ENCODE measurements at places on chromosomes 4 and X.
A peak's percentile ranks its signal among the peaks of the same experiment; 100 is the strongest.

DNA sequence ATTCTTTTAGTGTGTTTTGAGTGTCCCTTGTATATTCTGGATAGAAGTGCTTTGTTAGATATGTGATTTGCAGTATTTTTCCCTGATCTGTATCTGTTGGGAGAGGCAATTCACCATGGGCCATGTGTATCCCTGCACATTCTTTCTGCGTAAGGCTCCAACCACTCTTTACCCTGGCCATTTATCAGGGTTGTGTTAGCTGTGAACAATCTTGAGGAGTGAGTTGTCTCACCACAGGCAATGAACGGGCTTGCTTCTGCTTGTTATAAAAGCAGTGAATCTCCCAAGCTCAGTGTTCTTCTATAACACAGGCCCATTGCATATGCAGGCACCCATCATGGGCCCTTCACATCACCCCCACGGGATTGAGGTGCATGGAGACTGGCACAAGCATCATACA, 18.9 kb upstream of the SMIM10 start:
- no peak for DNase-seq

GRCh38 chr4:123497340-123497739, 100.7 kb downstream of the SPRY1 start:
- DNase-seq = no peak

DNA sequence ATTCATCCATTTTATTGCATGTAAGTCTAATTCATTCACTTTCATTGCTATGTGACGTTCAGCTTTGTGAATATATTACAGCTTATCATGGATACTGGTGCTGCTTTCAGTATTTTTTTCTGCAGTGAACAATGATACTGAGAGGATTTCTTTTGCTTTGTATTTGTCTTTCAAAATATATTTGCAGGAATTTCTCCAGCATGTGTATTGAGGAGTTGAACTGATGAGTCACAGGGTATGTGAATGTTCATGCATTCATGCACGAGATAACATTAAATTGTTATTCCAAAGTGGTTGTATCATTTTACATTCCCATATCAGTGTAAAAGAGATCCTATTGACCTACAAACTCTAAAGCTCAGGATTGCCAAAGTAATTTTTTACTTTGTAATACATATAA, 283.8 kb upstream of the ARSJ start:
- DNase-seq = no peak

DNA sequence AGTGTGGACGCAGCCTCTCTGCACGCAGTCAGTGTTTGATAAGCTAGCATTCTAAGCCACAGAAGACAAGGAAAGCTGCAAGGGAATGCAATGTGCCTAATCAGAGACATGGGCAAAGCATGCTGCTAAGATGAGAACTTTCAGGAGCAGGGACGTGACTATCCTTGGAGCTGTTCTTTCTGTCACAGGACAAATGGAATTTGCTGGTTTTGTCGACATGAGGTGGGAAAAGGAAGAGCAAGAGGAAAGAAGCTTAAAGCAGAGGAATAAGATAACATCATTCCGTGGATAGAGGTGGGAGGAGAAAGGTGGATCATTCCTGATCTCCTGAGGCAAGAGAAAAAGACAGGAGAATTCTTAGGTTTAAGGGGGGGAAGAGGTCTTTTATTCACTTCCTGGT, 33.7 kb downstream of the RBM47 start:
- DNase-seq = no peak

GRCh38 chr4:667545-667925, 6.5 kb downstream of the ATP5ME start:
- DNase-seq = no peak

GRCh38 chr4:4315461-4316149, 25.6 kb downstream of the ZBTB49 start:
- DNase-seq = no peak

DNA sequence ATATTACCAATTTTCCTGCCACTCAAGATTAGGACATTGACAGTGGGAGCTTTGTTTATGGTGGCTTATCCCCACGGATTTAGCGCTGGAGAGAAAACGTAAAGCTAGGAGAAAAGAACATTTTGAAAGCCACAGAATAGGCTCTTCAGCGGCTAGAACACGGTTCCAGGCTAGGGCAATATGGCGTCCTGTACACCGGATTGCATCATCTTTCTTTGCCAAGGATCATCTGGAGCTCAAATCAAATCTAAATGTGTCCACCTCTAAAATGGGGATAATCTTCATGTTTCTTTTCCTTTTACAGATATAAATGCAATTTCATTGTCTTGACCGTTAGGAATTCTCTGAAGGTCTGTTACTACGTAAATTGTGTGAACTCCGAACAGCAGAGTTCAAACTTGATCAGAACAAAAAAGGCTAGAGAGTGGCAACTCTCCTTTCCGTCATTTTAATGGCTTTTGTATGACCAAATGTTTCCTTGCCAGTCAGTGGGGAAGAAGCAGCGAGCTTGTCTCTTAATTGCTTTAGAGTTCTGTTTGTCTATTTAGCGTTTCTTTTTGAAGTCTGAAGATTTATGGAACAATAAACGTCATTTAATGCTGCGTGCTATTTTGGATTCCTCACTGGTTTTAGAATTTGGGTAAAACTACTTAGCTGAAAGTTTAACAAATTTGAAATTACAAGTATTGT, 2.6 kb upstream of the WWC2 start:
- no peak for DNase-seq

DNA sequence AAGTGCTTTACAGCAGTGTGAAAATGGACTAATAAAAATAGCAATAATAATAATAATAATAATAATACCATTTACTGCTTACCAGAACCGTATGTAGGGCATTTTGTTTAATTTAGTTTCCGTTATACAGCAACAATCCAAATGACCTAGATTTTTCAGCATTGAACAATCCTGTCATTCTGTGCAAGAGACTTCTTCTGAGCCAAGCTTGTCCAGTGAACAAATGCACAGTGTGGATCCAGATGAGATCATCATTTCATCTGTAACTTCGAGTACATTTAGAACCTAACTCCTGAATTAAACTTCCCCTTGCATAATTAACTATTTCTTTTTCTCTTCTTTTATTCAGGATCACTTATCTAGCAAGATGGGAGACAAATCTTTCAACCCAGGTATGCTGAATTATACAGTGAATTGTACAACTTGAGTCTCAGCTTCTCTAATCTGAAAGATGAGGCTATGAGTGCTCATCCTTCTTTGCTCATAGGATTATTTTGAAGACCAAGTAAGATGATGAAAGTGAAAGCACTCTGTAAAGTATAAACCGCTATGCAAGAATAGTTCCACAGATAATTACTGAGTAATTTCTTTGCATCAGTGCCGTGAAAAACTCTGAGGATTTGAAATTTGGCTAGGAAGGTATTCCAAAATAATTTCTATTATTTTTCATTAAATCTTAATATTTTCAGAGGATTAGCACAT, 6.6 kb downstream of the CLNK start:
- no peak for DNase-seq

DNA sequence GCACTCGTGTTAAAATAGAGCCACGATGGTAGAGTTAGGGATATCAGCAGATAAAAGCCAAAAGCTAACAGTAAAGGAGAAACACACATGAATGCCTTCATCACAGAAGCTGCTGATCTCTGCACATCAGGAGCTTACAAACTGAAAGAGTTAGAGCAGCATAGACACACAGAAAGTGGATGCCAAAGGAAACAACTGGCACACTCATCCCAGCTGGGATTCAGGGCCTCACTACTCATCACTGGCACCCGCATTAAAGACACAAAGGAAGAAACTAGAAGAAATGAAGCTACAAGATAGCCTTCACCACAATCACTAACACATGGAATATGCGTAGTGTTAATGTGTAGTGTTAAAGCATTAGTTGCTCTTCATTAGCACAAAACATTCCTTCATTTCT, 156.4 kb upstream of the TBL1X start:
- DNase-seq = no peak

GRCh38 chr4:18057821-18058533, 36.4 kb upstream of the LCORL start:
- no peak for DNase-seq

DNA sequence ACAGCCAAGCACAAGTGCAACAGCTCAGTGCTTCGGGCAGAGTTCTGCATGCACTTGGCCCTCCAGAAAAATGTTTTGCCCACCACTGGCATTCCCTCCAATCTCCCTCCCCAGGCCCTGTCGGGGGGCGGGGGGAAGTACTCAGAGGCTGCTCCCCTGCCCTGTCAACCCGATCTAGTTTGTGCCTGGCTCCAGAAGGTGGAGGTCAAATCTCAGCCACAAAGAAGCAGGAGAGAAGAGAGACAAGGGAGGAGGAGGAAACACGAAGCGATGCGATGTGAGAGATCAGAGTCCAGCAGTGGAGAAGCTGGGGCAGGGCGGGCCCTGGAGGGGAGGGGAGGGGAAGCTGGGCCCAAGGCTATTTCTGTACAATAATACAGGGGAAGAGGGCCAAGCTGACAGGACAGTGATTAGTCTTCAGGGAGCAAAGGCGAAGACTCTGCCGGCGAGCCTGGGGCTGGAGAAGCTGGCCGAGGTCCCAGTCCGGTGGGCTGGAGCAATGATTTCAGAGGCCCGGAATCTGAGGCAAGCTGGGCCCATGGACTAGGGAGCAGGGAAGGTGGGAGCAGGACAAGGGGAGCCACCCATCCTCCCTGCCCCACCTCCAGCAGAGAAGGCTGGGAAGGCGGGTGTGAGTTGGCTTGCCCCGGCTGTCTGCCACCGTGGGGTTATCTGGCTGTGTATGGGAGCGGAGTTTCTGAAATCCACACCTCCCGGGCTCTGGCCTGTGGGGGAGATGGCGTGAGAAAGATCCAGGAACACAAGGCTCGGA, 167.1 kb downstream of the EFNB1 start:
- DNase-seq = peak; percentile 88

DNA sequence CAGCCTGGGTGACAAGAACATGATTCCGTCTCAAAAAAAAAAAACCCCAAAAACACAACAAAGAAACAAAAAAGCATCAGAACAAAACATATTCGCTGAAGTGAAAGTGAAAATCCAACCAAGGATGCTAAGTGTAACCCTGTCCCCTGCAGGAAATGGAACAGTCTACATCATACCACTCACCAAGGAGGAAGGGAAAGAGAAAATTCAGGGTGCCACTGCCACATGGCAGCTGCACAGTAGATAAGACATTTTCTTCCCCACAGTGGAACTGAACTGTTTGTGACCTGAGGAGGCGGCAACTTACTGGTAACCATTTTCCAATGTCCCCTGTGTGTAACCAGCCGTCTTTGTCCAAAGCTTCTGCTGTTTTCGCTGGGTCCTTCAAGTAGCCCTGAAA, 28.2 kb upstream of the CENPU start:
- no peak for DNase-seq

DNA sequence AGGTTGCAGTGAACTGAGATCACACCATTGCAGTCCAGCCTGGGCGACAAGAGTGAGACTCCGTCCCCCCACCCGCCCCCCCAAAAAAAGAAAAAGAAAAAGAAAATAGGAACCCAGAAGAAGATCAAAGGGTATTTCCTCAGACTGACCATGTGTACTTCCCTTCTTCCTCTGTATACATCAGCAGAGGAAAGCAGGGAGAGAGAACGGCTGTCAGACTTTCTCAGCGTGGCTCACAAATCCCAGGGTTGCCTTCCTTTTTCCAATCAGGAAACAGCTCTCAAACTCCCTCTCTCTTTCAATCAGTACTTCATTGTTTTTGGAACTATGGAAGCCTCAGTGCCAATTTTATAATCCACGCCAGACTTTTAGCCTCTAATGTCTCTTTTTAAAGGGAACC, 59.1 kb downstream of the CHRNA9 start:
- DNase-seq = no peak

GRCh38 chr4:108006361-108006760, 16.7 kb downstream of the HADH start:
- DNase-seq = no peak

- DNase-seq = no peak
These were observed 43.7 kb upstream of the SH3KBP1 start for GRCh38 chrX:19931146-19931545.

- no peak for DNase-seq
These were observed 70.4 kb upstream of the USP9X start for GRCh38 chrX:41014776-41015360.

GRCh38 chrX:29587107-29587506, 628.3 kb upstream of the MAGEB2 start:
- no peak for DNase-seq

DNA sequence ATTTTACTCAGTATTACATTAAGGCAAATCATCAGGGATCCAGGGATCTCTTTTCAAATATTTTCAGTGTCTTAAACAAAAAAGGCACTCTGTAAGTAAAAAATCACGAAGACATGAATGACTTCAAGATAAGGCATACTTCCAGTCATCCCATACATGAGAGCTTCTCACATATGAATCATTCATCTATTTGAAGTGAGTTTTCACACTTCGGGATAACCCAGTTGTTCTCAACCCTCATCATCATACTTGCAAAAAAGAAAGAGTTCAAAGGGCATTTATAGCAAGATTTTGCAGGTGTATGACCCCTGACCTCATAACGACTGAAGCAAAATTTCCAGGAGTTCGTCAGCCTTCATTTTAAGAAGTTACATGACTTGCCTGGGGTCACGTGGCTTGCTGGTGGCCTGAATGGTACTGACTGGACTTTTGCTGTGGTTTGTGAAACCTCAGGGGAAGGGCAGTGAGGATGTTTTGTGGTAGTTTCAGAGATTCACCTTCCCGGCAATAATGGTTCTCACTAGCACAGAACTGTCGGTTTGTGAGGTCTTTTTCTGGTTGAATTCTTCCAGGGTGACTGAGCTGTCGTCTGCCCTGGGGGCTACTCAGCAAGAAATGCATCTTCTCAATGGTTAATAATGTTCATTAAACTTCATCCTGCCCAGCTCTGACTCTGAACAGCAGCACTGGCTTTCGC, 115.8 kb upstream of the SHISA3 start:
- no peak for DNase-seq

DNA sequence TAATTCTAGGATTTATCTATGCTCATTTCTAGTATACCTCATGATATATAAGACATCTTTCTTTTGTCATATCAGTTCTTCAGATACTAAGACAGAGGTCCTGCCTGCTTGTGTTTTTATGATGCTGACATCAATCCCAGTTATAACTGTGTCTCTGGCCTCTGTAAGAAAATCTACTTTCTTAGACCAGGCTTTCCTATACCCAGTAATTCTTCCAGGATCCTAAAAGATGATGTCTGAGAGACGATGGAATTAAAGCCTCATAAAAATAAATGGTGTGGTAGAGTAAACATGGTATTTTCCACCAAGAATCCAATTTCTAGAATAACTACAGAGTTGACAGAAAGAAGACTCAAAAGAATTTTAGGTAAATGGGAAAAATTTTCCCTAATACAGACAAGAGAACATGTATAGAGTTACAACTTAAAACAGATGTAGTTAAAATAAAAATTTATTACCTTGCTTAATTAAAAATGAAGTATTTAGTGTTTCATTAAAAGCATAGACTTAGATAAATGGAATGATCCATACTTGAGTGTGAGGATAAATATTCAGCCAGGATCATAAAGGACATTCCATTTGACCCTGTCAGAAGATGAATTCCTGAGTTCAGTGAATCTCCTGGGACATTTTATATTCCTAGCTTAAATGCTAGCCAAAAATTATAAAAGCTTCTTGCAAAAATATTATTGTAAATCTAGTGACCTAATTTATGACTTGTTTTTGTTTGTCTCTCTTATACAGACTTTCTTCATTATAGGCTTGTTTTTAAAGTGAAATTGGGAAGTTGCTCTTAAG, 137.4 kb downstream of the PDLIM5 start:
- DNase-seq = peak; percentile 45

GRCh38 chr4:59195839-59196238, 2004.3 kb upstream of the ADGRL3 start:
- no peak for DNase-seq

Measured in kidney (tissue), 22 donors.